CD4-positive, alpha-beta T cell treated with Interleukin-21 for 1 hour (primary cell): ENCODE measurements at places on chromosomes 5 and 9.

DNA sequence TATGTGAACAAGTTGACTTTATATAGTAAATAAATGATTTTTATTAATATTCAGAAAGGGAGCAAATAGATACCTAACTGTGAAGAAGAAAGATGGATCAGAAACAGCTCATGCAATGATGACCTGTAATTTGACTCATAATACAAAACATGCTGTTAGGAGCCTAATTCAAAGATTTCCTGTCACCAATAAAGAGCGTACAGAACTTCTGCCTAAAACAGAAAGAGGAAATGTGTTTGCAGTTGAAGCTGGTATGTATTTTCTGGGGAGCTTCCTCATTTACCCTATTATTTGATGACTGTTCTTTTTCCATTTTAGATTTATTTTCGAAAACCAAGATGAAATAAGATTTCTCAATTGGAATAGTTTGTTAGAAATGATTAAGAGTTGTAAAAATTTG, 11.4 kb downstream of the YTHDC2 start:
- DNase-seq: peak; percentile 26

DNA sequence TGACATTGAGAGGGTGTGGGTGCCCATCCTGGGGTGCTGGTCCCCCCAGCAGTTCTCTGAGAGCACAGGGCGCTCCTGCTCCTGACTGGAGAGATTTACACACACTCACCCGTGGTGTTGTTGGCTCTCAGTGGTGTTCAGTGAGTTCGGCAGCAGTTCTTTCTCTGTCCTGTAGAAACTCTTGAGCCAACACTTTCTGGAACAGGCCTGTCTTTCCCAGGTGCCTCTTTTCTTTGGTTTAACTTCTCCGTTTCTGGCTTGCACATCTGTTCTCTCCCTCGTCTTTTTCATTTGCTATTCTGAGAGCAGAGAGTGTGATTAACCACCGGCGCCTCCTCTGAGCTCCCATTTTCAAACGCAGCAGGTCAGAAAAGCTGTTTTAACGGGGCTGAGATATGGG, 284.5 kb downstream of the IRX2 start:
- DNase-seq: no peak

GRCh38 chr9:75417471-75417870, 329.2 kb downstream of the OSTF1 start:
- DNase-seq: no peak

DNA sequence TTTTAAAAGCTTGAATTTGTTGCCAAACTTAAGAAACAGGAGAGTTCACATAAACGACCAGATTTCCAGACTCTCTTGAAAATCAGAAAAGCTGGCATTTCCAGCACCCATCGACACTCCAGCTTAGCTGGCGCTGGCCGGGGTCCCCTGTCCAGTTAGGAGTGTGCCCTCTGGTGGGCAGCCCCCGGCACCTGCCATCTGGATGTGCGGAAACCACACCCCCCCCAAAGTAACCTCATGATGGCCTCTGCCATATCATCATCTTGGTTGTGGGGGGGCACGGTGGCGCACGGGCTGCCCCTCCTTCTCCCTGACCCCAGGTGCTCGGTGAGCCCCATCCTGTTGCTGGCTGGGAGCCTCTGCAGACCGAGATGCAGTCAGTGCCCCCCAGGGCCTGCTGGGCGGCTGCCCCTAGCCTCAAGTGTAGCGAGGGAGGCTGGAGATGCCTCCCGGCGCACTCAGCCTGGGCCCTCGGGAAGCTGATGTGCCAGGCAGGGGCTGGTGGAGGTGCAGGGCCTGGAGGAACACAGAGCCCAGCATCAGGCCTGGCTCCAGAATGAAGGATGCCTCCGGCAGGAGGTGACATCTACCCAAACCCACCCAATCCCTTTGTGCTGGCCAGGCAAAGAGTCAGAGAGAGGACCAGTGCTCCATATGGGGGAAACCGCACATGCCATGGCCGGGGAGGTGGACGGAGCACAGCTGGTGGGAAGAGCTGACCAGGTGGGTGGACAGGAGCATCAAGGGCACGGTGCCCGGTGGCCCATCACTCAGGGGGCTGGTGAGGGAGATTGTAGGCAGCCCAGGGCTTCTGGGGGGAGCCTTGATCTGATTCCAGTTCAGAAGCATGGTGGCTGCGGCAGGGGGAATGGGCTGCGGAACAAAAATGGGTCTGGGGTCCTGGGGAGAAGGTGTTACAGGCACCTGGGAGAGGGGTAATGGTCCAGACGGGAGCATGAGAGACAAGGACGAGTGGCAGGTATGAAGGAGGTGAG, 70.6 kb downstream of the ADAMTS2 start:
- DNase-seq: no peak

DNA sequence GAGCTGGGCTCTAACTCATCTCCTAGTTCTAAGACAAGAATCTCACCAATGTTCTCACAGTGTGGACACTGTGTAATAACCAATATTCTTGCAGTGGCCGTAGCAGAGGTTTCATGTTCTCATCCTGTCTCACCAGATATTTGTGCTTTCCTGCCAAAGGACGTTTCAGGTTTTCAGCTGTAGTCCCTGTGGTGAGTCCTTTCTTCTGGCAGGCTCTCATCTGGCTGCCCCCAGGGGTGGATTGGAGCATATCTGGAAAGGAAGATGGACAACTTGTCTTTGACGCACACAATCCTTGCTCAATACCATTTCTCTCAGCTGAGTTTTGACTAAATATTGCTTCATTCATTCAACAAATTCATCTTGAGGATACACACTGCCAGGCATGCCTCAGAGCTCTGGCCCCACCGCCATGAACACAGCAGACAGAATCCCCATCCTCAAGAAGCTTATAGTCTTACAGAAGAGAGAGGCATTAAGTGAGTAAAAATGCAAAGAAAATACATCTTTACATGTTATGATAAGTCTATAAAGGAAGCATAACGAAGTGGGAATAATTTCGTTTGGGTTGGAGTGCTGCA, 33.8 kb upstream of the NEURL1B start:
- DNase-seq: no peak

DNA sequence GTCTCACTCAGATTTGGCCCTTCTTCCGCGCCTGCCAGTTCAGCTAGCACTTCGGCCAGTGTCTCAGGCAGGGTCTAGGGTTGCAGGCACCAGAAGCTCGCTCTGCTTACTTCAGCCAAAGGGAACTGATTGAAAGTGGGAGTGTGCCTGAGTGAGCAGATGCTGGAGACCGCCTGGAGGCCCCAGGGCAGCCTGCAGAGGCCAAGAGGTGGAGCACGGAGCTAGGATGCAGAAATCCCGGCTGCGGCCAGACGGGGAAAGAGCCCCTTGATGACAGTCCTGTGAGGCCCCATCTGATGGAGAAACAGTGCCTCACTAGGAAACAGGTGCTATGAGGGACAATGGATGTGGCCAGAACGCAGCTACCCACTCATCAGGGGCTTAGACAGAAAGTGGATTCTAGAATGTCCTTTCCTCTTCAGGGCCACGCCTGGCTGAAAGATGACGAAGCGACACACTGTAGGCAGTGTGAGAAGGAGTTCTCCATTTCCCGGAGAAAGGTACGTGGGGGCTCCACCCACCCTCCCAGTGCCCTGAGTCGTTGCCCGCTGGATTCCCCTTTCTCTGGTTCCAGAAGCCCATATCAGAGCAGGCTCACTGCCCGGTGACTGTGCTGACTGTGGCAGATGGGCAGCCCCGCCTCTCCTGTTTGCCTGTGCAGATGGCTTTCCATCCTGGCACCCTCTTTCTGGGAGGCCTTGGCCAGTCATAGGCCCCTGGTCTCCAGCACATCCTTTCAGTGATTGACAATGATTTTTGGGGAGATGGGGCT, 16.1 kb downstream of the HNRNPH1 start:
- DNase-seq: no peak

GRCh38 chr9:110744715-110745384, 76.3 kb downstream of the MUSK start:
- no peak for DNase-seq

DNA sequence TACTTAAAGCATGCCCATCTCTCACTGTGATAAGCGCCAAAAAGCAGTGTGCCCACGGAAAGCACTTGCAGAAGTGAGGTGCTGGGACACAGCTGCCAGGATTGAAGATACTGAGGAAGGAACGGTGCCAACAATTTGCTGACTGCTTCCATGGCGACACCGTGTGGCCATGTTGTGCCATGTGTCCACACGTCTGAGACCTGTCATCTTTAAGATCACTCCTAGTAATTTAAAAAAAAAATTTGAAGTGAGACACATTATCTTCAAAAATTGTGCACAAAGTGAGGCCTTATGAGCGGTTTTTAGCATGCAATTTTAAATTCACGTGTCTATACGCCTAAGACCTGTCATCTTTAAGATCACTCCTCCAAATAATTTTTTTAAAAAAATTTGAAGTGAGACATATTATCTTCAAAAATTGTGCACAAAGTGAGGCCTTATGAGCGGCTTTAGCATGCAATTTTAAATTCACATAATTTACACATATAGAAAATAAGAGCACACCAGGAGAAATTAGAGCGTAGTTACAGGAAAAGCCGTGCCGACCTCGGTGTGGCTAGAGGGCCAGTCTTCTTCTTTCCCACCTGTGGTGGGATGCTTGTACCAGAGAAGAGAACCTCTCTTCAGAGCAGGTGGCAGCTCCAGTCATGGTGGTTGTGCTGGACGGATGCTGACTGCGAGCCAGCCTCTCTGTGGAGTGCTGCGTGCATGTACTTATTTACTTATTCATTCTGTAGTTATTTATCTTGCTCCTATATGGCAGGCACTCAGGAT, 21.4 kb upstream of the FLT4 start:
- DNase-seq: peak; percentile 49

DNA sequence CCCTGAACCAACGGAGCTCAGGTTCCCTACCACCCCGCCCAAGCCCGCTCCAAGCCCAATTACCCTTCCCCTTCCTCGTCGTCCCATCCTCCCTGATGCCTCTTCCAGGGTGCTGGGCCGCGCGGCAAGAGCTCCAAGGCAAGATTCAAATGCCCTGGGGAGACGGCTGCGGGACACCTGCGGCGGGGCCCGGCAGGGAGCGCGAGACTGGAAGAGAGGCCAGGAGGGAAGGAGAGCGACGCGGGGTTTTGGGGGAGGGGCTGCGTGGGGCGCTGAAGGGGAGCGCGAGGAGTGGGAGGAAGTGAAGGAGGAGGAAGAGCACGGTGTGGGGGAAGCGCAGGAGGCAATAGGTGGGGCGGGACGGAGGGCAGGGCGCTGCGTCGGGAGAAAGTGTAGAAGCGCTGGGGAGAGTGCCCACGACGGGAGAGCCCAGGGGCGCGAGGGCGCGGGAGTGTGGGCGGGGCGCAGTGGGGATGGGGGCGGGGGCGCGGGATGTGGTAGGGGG, 975 bp upstream of the NXNL2 start:
- DNase-seq: no peak

- DNase-seq: no peak
These were observed 19.1 kb downstream of the FAM81B start for GRCh38 chr5:95410279-95410678.

GRCh38 chr9:111975709-111976108, 79.1 kb downstream of the UGCG start:
- peak; percentile 39 for DNase-seq

DNA sequence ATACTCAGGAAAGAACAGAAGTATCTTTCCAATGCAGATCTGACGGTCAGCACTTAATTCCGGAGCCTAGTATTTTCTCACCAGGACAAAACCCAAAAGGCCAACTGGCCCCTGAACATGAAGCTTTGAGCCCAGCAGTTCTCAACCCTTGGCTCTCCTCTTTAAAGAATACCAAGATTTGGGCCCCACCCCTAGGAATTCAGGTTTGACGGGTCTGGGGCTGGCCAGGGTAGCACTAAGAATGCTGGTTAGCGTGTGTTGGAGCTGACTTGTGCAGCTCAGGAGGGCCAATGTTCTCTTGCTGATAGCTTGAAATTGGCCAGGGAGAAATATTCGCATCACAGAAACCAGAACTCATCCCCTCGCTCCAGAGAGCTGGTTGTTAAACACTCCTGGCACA, 88.3 kb upstream of the PTCH1 start:
- no peak for DNase-seq

GRCh38 chr9:7778851-7779600, 20.6 kb downstream of the DMAC1 start:
- DNase-seq: no peak

DNA sequence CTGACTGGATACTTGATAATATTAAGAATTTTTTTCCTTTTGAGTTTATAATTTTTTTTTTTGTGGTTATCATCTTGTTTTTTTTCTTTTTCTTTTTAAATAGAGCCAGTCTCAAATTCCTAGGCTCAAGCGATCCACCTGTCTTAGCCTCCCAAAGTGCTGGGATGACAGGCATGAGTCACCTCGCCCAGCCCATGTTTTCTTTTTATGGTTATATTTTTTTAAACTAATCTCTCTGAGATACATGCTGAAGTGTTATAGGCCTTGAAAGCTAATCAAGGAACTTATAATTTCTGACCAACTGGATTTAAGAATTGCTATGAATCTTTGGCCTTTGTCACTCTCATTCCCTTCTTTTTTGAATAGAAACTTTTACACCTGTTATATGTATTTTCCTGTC, 6.8 kb upstream of the AMACR start:
- no peak for DNase-seq

- no peak for DNase-seq
These were observed 39.8 kb downstream of the SEC61B start for GRCh38 chr9:99261923-99262322.

GRCh38 chr9:12702160-12702758, 9.1 kb downstream of the TYRP1 start:
- DNase-seq: no peak

DNA sequence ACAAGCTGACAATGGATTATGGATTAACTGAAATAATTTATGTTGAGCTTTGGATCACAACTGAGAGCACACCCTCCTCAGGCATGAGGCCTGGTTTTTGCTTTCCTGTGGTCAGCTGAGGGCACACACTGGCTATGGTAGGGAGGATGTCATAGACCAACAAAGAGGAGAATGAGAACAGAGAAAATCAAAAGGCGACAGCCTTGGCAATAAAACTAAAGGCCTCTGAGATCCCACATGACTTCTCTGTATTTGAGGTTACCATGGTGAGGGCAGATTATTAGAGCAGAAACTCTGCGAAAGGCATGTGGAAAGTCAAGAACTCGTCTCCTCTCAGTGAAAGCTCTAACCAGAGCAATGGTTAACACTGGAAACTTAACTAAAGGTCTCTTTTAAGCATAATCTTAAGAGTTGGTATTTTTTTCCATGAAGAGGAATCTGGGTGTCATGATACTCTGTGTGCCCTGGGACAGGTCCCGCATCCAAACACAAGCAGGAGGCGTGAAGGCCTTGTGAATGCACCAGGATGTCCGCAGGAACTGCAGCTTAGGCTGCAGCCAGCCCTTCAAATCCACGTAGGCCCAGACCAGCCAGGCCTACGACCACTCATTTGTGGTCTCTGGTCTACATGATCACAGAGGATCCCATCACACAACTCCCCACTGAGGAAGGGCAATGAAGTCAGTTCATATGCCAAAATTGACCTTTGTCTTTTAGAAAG, 12.4 kb upstream of the MEIKIN start:
- DNase-seq: no peak

DNA sequence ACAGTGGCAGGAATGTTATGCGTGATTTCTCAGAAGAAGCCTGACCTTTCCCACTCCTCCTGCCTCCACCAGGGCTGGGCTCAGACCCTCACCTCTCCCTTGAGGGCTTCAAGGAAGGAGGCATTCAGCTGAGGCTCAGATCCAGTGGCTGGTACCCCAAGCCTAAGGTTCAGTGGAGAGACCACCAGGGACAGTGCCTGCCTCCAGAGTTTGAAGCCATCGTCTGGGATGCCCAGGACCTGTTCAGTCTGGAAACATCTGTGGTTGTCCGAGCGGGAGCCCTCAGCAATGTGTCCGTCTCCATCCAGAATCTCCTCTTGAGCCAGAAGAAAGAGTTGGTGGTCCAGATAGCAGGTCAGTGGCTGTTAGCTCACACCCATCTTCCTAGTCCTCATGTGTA, 9.9 kb downstream of the BTNL9 start:
- DNase-seq: no peak
